ENCODE measurements at places on chromosomes 5 and 9.

- no peak for DNase-seq
Measured at GRCh38 chr5:32090755-32091128, 83.4 kb downstream of the GOLPH3 start.

GRCh38 chr5:150987746-150988145 is 32.6 kb upstream of the GPX3 start:
- DNase-seq, result no peak

- DNase-seq, result no peak
Measured at GRCh38 chr9:95110921-95111525, 206.5 kb downstream of the FANCC start.

DNA sequence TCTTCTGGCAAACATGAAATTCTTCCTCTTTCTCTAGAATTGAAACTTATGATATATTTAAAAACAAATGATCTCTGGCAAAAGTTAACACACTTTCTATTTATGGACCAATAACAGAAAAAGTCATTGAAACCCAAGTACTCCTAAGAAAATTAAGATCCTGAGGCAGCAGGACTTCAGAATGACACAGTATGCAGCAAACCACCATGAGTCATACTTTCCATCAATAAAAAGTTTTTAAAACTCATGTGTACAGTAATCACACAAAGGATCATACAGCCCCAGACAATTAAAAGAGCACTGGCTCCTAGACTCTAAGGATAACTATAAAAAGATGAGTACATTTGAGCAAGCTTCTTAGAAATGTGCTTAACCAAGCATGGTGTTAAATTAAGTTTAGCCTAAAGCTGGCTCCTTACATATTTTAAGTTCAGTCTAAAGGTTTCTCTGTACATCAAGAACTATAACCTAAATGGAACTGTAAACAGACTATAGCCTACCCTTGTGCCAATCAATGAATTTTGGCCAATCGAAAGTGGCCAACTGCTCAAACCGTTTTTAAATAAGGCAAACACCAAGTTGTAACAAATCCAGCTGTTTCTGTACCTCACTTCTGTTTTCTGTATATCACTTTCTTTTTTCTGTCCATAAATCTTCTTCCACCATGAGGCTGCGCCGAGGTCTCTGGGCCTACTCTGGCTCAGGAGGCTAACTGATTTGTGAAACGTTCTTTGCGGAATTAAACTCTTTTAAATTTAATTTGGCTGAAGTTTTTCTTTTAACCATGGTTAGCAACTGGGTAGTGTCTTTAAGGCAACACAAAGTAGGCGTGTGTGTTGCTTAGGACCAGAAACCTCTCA is 232.1 kb upstream of the PIK3R1 start:
- DNase-seq, result peak; percentile 92

GRCh38 chr5:178069909-178070308 is 43.4 kb upstream of the N4BP3 start:
- DNase-seq, result no peak

DNA sequence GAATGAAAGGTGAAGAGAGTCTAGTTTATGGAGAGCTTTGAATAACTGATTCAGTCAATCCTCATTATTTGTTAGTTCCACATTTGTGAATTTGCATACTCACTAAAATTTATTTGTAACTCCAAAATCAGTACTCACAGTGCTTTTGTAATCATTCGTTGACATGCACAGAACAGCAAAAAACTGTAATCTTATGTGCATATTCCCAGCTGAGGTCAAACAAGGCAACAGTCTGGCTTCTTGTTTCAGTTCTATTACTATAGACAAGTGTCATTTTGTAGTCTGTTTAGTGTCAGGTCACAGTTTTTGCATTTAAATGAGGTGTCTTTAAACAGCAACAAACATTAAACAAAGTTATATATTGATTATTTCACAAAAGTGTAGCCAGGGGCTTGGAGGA is 142.5 kb downstream of the RNF180 start:
- DNase-seq, result no peak

- peak; percentile 70 for DNase-seq
Measured at GRCh38 chr5:176614805-176615478, 5.0 kb upstream of the GPRIN1 start.

Data from astrocyte of the spinal cord (primary cell).